ENCODE measurements at places on chromosomes 3 and 15. TPM values are rescaled to one million over a fixed set of nuclear protein-coding genes. Genes with fewer than 3 reads are reported as not detected.

CD86 gene
- total RNA-seq, result not detected

XCR1 gene
- total RNA-seq, result not detected

STRIT1 gene
- not detected for total RNA-seq

ROBO1 gene
- total RNA-seq, result 42.6 TPM

TTLL13 gene
- total RNA-seq, result not detected

MAP2K1 gene
- 40.5 TPM for total RNA-seq

XYLB gene
- total RNA-seq, result 3.8 TPM

PLS1 gene
- total RNA-seq, result not detected

PLA2G4F gene
- not detected for total RNA-seq

Data from cardiac ventricle fibroblast (primary cell).